ENCODE measurements at places on chromosomes 1 and 21. TPM values are rescaled to one million over a fixed set of nuclear protein-coding genes. Genes with fewer than 3 reads are reported as not detected.
A peak's percentile ranks its signal among the peaks of the same experiment; 100 is the strongest.

Gene TMEM69
- total RNA-seq = 9.0 TPM

Gene LAMC1
- 482 TPM for total RNA-seq

Gene CFHR2
- total RNA-seq = not detected

Gene CAMK2N1
- 2.2 TPM for total RNA-seq

Gene IVL
- 7.7 TPM for total RNA-seq

Gene LCE1E
- total RNA-seq = not detected

DNA sequence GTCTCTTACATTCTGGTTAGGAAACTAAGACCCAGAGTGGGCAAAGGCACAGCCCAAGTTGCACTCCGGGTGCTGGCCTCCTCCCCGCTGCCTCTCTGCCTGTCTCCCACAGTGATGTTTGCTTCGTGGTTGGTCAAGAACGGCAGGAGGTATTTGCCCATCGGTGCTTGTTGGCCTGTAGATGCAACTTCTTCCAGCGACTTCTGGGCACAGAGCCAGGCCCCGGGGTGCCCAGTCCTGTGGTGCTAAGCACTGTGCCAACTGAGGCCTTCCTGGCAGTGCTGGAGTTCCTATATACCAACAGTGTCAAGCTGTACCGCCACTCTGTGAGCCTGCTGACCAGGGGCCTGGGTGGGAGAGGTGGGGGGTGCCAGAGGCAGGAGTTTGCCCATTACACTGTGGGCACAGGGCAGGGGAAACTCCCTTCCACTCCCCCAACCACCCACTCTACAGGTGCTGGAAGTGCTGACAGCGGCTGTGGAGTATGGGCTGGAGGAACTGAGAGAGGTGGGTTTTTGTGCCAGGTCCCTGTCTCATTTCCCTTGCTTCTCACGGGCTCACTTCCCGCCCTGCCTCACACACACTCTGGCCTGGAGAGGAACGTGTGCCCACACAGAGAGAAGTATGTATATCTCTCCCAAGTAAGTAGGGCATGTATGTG lies 1.9 kb downstream of the BTBD19 start:
- no peak for DNase-seq

- no peak for DNase-seq
Observed at GRCh38 chr21:45499970-45500577, 42.2 kb downstream of the SLC19A1 start.

DNA sequence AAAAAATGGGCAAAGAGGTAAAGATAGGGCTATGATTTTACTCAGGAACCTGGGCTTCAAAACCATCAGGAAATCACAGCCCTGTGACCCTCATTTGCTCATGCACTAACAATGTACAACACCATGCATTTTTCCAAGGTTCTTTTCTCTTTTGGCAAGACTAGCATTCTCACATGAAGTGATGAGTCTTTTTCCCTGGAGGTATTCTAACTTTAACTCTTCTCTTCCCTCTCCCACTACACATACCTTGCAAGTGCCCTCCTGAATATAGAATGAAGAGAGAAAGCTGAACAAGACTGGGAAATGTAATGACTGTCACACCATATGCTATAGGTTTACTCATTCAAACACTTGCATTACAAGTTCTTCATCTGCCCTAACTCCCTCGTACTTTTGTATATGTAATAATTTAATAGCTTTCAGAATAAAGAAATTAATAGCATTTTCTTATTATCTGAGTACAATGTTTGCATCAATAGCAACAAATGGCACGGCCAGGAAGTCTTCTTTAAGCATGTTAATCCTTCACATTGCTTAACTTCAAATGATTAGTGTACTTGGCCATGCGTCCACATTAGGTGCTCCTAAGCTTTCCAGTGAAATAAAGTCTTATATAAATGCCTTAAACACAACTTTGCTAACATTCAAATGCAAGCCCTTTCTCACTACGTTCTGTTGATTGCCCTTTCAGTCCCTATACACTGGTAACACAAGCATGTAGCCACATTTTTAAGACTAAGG lies 1.8 kb downstream of the NIBAN1 start:
- peak; percentile 35 for DNase-seq

- DNase-seq = no peak
Observed at GRCh38 chr1:181353526-181353925, 129.8 kb upstream of the CACNA1E start.

- DNase-seq = peak; percentile 47
Observed at GRCh38 chr1:198929961-198930599, 291.2 kb downstream of the PTPRC start.

DNA sequence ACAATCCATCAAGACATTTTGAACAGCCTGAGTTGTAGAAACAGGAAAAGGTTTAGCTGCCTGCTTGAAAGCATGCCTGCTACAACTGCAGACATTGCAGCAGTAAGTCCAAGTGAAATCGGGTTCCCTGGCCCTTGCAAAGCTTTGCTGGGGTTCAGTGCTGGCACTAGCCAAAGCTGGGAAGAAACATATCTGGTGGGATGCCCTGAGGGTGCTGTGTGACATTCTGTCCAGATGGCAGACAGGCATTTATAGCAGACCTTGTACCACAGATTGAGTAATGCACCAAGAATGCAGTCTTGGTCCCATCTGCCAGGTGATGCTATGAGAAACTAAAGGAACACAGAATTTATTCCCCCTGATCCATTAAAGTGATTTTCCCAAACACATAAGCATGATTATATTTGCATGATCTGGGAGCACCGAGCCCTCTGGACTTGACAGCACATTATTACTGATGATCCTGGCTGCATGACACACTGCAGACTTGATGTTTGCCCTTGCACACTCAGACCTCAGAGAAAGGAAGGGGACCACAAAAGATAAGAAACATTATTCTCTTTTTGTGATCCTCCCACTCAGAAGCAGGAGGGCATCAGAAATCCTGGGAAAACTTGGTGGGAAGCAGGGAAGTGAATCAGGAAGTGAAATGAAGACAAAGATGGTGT lies 223.7 kb upstream of the FAM78B start:
- no peak for DNase-seq

DNA sequence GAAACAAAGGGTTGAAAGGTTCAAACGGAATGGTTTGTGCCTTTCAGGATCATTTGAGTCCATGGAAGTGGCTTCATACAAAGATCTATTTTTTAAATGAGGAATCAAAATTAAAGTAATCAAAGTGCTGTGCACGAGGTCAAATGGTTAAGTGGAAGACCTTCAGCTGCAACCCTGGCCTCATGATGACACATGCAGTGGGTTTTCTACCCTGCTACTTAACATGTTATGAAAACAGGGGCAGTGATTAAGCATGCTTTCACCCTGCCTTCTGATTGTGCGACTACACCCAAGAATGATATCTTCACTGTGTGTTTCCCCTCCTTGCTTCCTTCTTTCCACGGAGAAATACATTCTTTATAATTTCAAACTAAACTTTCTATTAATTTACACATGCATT lies 604.2 kb downstream of the LRRIQ3 start:
- DNase-seq = no peak

DNA sequence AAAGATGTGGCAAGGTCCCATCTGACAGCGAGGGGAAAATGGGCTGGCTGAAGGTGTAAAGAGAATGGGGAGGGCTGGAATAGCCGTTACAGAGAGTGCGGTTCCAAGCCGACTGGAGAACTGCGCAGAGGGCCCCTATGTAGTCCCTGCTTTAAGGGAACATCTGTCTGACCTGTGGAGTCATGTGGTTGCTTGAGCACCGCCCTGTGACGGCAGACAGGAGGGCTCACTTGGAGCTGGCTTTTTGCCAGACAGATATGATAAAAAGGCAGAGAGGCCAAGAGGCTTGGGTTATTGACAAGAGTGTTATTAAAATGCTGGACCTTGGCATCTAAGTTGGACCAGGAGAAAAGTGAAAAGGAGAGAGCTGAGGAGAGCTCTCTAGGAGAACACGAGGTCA lies 5.9 kb upstream of the PTPRF start:
- no peak for DNase-seq

DNA sequence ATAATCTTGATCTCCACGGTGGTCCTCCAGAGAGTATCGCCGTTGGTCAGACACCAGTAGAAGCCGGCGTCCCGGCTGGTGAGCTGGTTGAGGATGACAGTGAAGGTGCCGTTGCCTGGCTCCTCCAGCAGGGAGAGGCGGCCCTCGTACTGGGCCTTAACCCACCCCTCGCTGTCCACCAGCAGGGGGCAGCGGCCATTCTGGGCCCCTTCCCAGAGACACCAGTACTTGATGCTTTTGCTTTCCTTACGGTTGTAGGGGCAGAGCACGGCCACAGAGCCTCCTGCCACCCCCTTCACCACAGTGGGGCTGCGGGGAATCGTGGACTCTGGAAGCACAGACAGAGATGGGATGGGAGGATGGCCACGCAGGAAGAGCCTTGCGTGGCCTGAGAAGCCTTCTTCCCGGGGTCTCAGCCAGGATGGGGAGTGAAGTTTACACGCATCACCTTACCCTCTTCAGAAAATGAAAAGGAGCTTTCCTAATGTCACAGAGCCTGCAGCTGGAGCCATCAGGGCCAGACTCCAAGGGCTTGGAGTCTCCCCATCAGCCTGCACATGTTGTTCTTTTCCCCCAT lies 10.7 kb downstream of the PIGR start:
- DNase-seq = no peak

All from tongue (tissue), 3 donors.